Effector CD8-positive, alpha-beta T cell (primary cell): ENCODE measurements at places on chromosomes 1 and 21.

GRCh38 chr1:203934651-203935050 is 73.3 kb downstream of the SNRPE start:
- no peak for DNase-seq

DNA sequence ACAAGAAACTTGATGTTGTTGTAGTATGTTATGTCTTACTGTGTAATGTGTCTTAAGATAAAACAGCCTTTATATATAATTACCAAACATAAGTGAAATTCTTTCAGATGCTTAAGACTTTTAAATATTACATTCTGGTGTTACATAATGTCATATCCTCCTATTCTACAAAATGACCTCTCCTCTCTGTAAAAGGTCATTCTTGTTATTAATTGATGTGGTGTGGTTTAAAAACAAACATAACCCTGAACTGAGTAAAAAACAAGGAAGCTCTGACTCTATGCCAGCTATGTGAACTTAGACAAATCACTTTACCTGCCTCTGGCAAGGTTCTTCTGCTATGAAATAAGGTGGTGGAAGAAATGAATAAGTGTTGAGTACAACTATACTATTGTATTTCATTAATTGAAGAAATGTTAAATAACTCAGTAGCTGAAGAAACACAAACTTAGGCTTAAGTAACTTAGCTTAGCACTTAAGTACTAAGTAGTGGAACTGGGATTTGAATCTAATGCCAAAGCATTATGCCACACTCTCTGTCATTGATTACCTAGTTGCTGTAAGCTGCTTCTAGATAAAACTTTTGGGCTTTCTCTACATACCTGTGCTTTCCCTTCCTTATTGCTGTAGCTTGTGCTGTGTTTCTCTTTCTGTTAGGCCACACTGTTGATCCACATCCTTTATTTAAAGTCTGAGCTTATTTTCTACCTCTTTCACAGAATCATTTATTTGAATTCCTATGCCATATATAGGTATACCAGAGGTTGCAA is 859 bp upstream of the ANGPTL1 start:
- no peak for DNase-seq

DNA sequence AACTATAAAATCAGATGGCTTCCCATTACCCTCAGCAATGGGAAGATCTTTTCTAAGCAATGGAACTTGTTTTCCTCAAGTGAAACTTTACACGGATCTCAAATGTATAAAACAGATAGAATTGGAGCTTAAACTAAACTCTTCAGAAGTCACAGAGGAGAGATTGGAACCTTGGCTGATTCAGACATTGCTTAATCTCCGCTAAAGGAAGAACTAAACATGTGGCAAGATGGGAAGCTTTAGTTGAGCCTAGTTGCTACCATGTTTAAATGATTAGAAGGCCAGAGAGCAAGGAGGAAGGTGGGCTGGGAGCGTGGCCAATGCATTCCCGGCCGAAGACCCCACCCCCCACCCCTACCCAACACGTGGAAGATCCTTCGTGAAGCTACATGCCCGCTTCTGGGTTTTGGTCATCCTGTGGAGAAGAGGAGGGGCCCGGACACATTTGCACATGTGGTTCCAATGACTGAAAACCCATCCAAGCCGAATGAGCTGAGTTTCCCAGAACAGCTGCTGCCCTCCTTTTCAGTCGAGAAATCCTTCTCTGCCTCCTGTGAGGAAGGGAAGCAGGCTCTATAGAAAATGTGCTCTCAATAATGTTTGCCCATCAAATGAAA is 164.3 kb downstream of the MIS18A start:
- no peak for DNase-seq

DNA sequence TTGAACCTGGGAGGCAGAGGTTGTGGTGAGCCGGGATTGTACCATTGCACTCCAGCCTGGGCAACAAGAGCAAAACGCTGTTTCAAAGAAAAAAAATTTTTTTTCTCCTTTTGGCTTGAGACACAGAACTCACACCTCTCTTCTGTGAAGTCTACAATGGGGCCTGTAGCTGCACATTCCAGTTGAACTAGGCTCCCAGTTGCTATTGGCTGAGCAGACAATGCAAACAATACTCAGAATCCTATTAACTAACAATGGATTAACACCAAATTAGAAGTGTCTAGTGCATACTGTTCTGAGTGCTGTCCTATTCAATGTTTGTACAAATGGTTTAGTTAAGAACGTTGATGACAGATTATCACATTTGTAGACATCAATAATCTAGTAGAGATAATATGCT is 17.6 kb upstream of the MCL1 start:
- DNase-seq: no peak

DNA sequence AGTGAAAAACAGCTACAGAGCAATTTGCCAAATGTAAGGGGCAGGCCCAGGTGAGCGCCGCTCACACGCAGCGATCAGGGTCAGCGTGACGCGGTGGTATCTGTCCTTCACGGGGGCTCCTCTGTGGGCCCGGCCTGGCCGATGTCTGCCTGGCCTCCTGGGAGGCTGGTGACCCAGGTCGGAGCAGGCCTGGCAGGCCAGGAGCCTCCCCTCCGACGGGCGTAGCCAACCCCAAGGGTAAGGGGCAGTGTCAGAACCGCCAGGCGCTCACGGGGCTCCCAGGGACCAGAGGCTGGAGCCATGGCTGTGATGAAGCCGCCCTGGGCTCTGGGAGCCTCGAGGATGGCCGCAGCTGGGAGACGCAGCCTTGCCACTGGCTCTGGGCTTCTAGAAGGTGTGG is 72.1 kb downstream of the MORN1 start:
- DNase-seq: no peak

GRCh38 chr1:203216274-203217138 is 13.0 kb downstream of the CHIT1 start:
- peak; percentile 15 for DNase-seq

DNA sequence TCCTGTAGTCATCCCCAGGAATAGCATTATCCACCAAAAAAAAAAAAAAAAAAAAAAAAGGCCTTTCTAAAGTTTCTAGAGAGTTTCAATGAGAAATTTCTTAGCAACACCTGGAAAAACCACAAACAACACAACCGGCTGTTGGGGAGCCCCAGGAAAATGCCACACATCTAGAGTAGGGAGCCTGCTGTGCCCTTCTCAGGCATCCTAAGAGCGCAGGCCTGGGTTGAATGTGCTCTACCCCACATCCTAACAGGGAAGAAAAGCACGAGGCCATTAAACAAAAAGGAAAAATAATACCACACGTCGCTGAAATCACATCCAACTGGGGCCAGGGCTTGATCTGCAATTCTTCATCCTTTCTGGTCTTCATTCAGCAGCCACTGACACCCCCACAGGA is 367.5 kb downstream of the TGFB2 start:
- no peak for DNase-seq

DNA sequence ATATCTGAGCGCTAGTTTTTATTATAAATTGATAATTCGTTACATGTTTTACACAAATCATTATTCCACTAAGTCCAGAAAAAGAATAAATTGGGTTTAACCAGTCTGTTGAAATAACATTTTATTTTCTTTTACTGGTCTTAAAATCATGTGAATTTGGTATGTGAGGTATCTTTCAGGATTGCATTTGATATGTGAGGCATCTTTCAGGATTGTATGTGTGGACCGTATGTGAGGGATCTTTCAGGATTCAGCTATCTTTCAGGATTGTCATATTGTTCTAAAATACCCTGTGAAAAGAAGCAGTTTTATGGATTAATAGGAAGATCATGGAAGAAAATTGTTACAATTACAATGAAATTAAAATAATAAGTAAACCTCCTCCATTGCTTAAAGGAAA is 42.9 kb downstream of the USP25 start:
- DNase-seq: no peak

DNA sequence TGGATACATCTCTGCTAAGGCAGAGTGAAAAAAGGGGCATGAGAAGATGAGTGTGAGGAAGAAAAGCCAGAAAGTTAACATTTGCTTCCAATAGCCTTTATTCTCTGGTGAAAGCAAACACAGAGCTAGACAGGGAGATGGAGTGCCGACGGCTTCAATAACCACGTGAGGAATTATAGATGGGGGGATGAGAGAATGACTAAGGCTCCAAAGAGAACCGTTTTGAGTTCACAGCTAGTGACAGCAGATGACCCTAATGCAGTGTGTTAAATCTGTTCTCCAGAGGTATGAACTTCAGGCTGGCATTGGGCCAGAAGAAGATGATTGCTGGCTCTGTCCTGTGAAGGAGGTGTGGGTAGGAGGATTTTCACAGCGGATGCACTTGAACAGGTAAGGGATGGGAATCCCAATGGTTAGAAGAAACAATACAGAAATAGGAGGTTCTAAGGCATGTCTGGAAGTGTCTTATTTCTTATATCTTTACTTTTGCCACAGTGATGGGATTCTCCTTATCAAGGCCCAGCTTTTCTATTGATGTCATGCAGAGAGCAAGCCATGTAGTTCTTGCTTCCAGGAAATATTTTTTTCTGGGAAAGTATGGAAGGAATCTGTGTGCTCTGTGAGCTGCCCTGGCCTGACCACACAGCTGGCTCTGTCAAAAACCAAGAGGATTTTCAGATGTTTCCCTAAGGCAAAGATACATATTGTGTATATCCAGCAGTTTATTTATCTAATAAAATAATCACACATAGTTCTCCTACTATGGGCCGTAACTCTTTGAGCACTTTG is 573.8 kb downstream of the LTN1 start:
- no peak for DNase-seq

DNA sequence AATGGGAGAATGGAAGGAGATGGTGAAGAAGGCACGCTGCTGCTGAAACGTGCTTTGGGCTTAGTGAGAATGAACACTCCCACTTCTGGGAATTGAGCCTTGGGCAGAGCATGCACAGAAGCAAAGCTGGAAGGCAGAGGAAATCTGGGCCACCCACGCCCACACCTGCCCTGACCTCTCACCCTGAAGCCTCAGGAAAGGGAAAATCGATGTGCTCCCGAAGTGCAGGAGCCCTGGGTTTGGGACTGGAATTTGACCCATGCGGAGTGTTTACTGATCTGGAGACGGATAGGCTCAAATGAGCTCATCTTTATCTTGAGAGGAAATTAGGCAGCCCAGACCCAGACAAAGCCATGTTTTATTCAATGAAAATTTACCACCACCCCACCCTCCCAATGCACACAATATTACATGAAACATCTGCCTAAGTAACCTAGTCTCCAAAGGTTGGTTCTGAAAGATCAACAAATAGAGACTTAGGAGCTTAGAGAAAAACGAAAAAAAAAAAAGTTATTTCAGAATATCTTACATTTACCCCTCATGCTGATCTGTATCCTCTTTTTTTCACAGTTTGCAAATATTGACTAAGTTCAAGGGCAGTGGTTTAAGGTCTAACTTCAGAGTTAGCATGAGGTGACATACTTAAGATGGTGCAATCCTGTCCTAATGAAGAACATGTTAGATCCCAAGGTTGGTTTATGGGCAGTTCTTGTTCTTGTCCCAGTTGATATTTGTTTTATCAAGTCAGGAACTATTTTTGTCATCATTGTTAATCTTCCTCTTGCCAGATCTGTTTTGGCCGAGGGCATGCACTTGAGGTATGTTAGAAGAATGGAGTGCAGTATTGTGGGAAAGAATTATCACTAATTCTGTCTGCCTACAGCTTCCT is 63.0 kb downstream of the PROX1 start:
- DNase-seq: no peak

DNA sequence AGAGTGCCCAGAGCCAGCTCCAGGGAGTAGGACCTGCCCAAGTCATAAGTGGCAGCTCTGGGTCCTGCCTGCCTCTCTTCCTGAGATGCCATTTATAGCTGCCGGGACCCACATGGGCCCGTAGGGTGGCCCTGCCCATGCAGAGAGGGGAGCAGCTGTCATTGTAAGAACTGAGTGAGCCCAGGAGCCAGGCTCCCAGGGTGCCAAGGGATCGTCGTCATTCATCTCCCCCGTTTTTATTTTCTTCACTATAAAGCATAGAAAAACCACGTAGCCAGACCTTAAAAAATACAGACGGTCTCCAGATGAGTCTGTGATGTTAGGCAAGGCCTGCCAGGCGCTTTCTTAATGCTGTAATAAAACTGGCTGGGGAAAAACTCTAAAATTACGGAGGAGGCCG is 90.7 kb downstream of the IGSF21 start:
- no peak for DNase-seq
